CMK (cell line): ENCODE measurements at places on chromosomes 1 and 21.

DNA sequence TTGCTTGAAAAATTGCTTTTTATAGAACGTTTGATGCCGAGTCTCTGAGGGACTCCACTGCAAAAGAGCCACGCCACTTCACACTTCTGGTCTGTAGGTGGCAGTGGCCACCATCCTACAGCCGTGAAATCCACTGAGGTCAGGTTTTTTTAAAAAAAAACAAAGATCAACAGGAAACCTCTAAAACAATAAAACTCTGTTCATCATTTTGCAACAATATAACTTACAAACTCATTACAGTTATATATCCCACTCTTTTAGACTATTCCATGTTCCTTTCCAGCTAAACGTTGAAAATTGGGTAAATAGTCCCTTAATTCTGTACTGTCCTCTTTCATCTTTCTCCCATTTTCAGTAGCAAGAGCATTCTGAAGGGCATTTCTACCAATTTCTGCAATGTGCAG lies 64.6 kb upstream of the FMN2 start:
- no peak for DNase-seq

GRCh38 chr1:181345146-181345545 lies 138.2 kb upstream of the CACNA1E start:
- no peak for DNase-seq

- no peak for DNase-seq
Measured at GRCh38 chr1:21638531-21639341, 30.4 kb downstream of the RAP1GAP start.

DNA sequence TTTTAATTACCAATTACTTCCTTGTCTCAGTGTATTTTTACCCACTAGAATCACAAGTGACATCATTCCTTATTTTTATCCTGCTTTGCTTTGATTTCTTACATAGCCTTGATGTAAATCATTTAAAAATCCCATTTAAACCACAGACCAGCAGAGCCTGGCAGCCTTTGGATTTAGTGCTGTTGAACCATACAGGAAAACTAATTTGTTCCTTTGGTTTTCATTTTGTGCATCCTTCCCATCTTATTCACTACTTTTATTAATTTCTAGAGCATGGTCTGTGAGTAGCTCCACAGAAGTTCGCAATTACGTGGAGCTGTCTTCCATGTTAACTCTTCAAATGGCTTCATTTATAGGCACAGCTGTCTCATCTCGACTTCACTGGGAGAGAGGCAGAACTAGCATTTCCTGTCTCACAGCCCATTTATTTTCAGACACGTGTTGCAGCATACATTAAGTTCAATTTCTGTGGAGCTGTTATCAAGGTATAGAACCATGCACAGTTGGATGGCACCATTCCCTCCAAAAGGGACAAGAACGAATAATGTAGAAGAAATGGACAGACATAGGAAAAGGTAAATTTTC lies 235.3 kb downstream of the MRPL39 start:
- DNase-seq: no peak

- no peak for DNase-seq
Measured at GRCh38 chr1:151010346-151010726, 2.1 kb downstream of the PRUNE1 start.

DNA sequence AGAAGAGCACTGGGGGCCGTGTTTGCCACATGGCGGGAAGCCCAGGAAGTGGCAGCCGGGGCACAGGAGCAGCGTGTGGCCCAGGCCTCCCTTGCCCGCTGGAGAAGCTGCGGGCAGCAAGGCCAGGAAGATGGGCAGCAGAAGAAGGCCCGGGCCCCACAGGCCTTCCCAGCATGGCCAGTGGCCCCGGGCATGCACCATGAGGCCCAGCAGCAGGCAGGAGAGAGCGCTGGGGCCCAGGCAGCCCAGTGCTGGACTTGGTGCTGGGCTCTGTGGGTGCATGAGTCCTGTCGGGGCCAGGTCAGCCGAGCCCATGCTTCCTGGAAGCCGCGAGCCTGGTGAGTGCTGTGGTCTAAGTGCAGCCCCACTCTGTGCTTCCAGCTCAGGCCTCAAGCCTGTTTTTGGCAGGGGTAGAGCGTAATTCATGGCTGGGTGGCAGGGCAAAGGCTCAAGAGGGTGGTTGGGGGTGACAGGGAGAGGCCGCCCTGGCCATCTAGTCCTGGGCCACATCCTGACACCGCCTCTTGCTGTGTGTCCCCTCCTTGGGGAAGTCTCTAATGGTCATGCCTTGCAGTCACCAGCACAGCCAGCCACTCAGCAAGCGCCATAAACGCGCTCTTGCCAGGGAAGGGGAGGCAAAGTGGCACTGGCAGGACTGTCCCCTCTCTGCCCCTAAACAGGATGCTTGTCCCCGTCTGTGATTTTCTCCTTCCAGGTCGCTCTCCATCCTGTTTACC lies 21.3 kb downstream of the MTHFR start:
- DNase-seq: no peak
